ENCODE measurements at places on chromosomes 7 and 10. TPM values are rescaled to one million over a fixed set of nuclear protein-coding genes. Genes with fewer than 3 reads are reported as not detected.

TMEM178B gene
- not detected for total RNA-seq

DNA sequence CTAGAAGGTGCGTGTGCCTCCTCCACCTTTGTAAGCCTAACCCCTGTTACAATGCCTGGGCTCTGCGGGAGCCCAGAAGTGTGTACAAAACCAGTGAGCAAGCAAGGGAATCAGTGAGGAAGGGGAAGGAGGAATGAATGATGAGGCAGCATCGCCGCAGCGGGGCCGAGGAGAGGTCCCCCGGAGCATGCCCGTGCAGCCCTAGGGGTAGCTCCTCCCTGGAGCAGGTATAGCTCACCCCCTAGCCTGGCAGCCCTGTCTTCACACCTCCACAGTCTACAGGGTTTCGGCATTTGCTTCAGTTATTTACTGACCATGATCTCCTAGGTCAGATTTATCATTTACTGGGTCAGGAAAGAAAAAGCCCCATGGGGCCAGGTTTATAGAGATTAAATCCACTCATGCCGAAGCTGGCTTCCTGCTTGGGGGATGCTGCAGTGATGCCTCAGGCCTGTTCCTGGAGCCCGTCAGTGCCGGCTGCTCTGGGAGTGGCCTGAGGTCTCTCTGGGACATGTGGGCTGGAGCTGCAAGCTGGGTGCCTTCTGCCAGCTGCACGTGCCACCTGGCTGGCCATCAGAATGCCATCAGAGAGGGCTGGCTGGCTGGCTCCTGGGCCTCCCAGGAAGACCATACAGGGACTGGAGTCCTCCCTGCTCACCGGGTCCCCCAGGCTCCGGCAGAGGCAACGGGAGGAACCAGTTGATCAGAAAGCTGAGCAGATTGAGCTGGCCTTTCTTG is 138.9 kb downstream of the GRK5 start:
- H3K4me1 ChIP-seq = peaks cover 12% of the 10 kb centered on the region
- H3K4me3 ChIP-seq = no peak overlapping the region
- DNase-seq = no peak
- H3K36me3 ChIP-seq = no peaks in the 10 kb centered on the region
- H3K27ac ChIP-seq = no peak overlapping the region

GRCh38 chr7:143416565-143417149 is 8.0 kb upstream of the EPHA1 start:
- H3K36me3 ChIP-seq = no peaks in the 10 kb centered on the region
- no peaks in the 10 kb centered on the region for H3K4me1 ChIP-seq
- DNase-seq = peak; percentile 78
- peaks cover 5% of the 10 kb centered on the region for H3K27me3 ChIP-seq

GRCh38 chr7:80312139-80312661 is 177.6 kb downstream of the GNAI1 start:
- no peaks in the 10 kb centered on the region for H3K4me1 ChIP-seq
- no peak overlapping the region for H3K4me3 ChIP-seq
- no peak for DNase-seq
- H3K27ac ChIP-seq = peak overlapping the region; percentile 33
